ENCODE measurements at places on chromosomes 3 and 15.

- no peak for DNase-seq
Measured at GRCh38 chr3:12437221-12437605, 47.1 kb upstream of the TSEN2 start.

DNA sequence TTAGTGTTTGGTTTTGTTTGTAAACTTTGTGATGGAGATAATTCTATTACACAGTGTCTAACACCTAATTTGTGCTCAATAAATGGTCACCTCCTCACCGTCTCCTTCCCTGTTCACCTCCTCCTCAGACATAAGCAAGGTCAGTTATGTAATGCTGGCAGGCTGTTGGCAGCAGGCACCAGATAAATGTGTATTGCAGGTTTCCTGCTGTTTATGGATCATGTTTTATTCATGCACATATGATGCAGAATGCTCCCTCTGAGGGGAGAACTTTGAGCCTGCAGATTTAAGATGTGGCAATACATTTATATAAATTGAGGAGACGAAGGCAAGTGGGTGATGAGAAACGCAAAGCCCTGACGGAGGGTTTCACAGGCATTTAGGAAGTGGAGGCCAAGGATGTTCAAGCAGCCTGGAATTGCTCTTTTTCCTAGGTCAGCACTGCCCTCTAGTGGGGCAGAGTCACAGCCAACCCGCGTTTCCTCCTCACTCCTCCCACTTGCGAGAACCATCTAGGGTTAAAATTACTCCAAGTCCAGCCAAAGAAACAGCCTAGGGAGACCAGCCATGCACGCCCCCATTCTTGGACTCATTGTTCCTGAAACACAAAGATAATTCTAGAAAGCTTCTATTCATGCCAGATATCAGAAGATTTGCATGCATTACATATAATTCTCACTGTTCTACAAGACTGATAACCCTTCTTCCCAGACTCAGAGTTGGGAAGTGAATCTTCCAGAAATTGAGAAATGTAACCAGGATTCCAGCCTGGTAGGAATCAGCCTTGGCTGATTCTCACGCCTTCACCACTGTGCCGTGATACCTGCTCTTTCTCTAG, 228.7 kb downstream of the SLCO3A1 start:
- DNase-seq: peak; percentile 39

DNA sequence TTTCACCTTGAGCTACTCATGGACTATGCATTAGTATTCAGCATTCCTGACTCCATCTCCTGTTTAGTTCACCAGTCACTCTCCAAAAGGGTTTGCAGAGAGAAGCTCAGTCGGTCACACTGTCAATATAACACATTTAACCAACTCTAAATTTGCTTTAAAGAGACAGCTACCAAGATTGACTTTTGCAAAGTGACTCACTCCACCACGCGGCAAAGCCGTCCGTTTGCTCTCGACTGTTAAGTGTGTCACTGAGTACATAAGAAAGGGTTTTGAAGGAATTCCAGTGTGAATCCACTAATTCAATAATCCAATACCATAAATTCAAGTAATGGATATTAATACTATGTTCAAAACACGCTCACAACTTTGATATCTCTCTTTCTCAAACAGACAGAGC, 1006.7 kb upstream of the NR2F2 start:
- DNase-seq: no peak

DNA sequence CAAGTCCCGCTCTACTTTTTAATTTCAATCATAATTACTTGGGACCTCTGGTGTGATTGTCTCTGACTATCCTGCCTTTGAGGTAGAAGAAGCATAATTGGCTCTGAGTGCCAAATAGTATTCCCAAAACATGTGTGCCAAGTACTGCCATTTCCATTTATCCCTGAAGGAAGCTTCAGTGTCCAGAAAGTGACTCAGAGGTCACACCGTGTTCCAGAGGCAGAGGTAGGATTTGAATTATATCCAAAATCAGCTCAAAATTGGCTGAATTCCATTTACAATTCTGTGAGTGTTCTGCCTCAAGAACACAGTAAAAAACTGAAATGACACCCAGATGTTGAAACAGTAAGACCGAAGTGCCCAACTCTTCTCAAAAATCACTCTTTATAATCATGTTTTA, 255.3 kb downstream of the RSL24D1 start:
- DNase-seq: no peak

GRCh38 chr15:67018026-67018425, 47.4 kb upstream of the SMAD3 start:
- DNase-seq: no peak

GRCh38 chr15:68188647-68189046, 16.5 kb downstream of the CALML4 start:
- no peak for DNase-seq

- peak; percentile 34 for DNase-seq
Measured at GRCh38 chr15:59691194-59691805, 2.2 kb upstream of the BNIP2 start.

- DNase-seq: no peak
Measured at GRCh38 chr15:64949383-64950186, 37.9 kb downstream of the ANKDD1A start.

- DNase-seq: no peak
Measured at GRCh38 chr3:45870099-45870498, 16.2 kb upstream of the CCR9 start.

DNA sequence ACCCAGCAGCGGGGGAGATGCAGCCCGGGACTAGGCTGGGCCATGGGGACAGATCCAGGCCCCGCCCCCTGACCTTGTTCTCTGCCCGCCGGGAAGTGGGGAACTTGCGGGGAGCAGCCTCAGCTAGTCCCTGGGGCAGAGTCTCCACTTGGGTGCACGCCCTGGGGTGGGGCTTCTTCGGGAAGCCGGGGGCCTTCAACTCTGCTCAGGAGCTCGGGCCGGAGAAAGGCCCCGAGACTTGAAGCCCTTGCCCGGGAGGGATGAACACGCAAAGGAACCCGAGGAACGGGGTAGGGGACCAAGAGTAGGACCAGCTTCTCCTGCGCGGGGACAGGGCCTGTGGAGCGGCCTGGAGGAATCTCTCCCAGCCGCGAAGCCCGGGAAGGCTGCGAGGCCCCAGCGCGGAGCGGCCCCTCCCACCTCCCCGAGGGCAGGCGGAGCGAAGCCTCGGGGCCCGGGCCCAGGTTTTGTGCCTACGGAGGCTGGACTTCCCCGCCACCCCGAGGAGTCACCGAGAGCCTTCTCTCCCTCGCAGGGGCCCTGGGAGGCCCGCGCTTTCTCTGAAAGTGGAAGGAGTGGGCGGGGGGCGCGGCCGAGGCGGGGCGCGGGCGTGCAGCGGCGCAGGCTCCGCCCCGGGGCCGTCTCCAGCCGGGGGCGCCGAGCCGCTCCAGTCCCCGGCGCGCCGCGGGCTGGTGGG, at the start of gene ITPKA:
ITPKA (plus strand) TSS at position 670 of the 697 bp plus-strand sequence. CDS start 54 bp downstream, outside the sequence.
- peak; percentile 29 for DNase-seq

GRCh38 chr3:9311228-9311627, 51.6 kb upstream of the THUMPD3 start:
- DNase-seq: no peak

DNA sequence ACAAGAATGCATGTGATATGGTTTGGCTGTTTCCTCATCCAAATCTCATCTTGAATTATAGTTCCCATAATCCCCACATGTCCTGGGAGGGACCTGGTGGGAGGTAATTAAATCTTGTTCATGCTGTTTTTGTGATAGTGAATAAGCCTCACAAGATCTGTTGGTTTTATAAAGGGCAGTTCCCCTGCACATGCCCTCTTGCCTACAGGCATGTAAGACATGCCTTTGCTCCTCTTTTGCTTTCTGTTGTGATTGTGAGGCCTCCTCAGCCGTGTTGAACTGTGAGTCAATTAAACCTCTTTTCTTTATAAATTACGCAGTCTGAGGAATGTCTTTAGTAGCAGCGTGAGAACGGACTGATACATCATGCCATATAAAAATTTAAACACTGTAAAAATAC, 1537.0 kb downstream of the OTOL1 start:
- no peak for DNase-seq

DNA sequence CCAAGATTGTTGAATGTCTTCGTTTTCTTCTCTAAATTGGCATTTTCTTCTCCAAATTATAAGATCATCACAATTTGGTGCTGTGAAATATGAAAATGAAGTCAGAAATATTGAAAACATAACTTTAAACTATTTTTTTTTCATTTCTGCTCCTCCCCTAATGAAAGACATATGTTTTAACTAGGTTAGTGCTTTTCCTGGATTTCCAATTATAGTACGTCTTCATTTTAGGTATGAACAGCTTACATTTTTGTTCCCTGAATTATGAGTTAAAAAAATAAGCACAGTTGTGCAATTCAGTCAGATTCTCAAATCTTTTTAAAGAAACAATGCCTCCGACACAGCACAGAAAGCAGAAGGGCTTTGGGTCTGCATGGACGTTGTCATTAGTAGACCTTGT, 83.5 kb upstream of the CFAP20DC start:
- peak; percentile 15 for DNase-seq

DNA sequence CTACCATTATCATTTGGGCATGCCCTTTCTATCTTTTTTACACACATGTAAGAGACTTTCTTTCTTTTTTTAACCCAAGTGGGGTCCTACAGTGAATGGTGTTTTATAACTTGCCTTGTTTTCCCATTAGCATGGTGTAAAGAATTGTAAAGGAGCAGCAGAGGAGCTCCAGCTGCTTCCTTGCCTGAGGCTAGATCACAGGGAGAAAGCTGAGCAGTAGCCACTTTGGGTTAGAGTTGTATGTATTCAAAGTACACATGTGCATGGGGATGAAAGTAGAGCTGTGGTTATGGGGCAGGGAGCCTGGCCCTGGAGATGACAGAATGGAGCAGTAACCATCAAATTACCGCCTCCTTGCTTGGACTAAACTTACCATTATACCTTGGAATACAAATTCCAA, 231.1 kb upstream of the PDZRN3 start:
- no peak for DNase-seq

- no peak for DNase-seq
Measured at GRCh38 chr15:87614704-87615103, 641.8 kb downstream of the NTRK3 start.

- peak; percentile 25 for DNase-seq
Measured at GRCh38 chr15:25787381-25787780, 75.7 kb downstream of the ATP10A start.

DNA sequence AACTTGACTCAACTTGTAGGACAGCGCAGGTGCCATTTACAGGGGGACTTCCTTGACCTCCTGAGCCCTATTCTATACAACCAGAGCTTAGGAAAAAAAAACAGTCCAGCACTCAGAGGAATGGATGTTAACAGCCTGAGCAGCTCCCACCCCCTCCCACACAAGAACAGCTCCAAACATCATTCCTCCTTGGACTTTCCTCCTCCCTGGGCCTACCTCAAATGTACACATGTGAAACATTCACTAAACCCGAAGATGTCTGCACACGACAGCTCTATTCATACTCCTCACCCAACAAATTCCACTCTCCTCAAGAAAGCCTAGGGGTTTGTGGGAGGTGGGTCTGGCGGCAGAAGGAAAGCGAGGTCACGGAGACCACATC, 503 bp upstream of the ATRIP start:
- DNase-seq: no peak

DNA sequence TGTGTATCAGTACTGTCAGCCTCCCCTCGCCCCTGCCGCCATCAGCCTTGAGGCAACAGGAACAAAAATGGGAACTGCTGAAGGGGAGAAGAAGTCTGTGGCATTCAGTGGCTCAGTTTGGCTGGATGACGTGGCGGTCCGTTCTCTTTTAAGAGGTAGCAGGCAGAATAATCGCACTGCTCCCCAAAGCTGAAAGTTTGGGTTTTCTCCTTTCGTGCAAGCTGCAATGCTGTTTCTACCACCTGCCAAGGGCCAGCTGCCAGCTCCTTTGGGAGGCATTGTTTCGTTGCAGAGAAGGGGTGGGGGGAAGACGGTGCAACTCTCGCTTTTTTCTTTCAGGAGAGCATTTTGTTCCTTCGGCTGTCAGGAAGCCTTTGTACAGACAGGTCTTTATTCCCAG, 369.6 kb upstream of the RORA start:
- no peak for DNase-seq

GRCh38 chr3:97954228-97954827, 17.9 kb downstream of the RIOX2 start:
- DNase-seq: no peak

DNA sequence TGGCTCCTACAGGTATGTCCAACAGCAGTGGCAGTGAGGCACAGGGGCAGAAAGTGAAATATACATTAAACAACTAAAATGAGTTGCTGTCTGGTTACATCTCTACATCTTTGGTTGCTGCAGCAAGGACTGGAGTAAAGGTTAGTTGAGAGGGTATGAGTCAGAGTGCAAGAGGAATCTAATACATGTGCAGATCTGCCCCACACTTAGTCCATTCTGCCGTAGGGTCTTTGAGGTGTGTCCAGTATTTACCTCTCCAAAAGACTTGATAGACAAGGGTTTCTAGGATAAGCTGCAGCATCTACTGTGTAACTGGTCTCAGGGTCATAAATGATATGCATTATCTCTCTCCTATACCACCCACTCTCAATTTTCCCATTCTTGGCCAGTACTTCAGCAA, 6.2 kb upstream of the NEDD4 start:
- DNase-seq: no peak

GRCh38 chr3:14319654-14320182, 82.7 kb upstream of the SLC6A6 start:
- peak; percentile 65 for DNase-seq

DNA sequence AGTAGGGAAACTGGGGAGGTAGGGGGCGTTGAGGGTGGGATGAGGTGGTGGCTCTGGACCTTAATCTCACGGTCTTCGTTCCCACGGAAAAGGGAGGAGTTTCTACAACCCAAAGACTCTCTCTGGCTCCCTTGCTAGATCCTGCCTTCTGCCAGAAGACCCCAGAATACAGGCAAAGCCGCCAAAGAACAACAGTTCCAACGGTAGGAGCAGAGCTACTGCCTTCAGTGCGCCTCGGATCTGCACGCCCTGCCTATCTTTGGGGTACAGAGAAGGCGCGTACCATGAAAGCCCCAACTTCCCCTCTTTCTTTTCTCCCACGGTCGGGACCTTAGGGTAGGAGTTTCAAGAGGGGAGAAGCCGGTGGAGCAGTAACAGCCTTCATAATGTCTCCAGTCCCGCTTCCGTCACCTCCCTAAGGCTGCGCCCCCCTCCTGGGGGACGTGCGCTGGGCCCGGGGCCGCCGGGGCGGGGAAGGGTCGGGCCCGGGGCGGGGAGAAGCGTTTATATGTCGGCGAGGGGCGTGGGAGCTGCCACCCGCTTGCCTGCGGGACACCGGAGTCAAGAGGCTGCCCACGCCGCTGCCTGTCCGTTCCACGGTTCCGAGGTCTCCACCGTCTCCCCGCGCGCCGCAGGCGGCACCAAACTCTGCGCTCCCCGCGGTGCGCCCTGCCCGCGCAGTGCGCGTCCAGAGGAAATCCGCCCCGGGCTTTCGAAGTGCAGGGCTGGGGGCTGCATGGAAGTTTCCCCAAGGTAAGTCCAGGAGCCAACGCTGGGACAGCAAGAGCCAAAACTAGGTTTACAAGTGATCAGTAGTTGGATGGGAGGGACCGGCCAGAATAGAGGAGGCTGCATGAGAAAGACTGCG, at the start of gene COL6A6:
COL6A6 (plus strand) TSS at position 533 of the 868 bp plus-strand sequence. CDS start 43,188 bp downstream, outside the sequence.
- DNase-seq: no peak
